ENCODE measurements at places on chromosomes 11 and 22.
A peak's percentile ranks its signal among the peaks of the same experiment; 100 is the strongest.

GRCh38 chr11:120752668-120753067, 241.1 kb downstream of the GRIK4 start:
- DNase-seq = no peak

GRCh38 chr11:122392508-122392907, 263.0 kb upstream of the UBASH3B start:
- DNase-seq = no peak

DNA sequence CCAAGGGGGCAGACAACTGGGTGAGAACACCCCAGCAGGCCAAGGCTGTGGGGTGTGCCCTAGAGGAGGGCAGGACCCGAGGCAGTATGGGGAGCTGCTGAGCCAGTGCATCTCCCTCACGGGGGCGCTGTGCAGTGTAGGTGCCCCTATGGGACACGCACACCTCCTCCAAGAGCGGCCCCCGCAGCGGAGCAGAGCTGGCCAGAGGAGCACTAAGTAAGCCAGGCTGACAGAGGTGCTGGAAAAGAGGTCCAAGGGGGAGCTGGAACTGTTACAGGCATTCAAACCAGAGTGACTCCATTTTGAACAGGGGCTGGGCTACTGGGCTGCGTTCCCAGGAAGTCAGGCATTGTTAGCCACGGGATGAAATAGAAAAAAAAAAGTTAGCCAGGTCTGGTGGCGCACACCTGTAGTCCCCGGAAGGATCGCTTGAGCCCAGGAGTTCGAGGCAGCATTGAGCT, 41.8 kb downstream of the TST start:
- no peak for DNase-seq

DNA sequence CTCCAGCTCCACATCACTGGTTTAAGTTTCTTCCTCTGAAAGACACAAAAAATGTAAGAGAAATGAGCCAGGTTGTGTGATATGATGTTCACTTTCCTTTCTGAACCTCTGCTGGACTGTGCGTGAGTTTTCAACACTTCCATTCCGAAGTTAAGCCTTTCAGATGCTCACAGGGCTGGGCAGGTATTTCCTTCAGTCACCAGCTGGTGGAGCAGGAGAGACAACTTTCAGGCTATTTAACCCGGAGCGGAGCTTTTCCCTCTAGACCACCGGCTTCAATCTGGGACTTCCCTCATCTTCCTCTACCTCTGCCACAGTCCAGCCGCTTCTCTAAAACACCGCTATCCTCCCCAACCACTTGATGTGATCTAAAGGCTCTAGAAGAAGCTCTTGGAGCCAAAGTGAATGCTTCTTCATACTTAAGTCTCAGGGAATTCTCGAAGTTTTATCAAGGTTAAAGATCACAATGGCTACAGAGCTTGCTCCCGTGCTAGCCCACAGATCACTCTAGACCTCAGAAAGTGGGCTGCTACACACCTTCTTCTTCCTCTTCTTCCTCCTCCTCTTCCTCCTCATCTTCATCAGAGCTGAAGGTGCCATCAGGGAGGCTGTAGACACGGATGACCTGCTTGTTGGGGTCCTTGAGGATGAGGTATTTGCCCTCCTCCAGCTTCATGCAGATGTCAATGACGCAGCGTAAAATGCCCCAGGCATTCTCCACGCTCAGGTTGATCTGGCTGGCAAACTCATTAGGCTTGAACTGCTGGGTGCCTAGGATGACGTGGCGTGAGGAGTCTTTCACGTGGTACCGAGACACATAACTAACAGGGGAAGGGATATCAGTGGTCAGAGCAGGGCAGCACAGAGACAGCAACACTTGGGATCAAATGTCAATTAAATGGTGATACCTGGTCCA, 4.4 kb upstream of the FOXRED2 start:
- peak; percentile 52 for DNase-seq

DNA sequence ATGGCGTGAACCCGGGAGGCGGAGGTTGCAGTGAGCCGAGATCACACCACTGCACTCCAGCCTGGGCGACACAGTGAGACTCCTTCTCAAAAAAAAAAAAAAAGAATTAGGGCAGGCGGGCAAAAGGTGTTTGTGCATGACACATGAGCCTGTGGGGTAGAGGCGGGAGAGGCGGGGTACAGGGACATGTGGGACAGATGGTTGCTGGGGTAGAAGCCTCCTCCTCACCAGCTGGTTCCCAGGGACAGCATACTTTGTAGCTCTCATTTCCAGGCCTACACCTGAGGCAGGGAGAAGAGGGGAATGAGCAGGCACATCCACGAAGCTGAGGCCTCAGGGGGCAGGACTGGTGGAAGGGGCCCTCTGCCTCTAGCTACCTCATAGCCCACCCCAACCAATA, 23.7 kb downstream of the YWHAH start:
- no peak for DNase-seq

GRCh38 chr11:76209375-76209972, 3.2 kb upstream of the WNT11 start:
- peak; percentile 78 for DNase-seq

GRCh38 chr11:8788616-8789015, 106.0 kb downstream of the RPL27A start:
- no peak for DNase-seq

DNA sequence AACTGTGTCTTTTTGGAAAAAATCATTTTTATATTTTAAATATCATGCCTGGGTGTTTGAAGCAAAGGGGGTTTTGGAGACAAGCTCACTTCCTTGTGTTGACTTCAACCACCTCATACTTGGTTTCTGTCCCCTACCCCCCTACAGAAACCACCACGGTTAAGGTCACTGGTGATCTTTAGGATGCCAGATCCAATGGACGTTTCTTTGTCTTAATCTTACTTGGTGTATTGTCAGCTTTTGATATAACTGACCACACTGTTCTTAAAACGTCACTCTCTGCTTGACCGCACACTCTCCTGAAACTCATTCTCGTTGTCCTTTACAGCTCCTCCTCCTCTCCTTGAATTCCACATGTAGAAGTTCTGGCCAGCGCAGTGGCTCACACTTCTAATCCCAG, 34.8 kb upstream of the SWAP70 start:
- DNase-seq = no peak

DNA sequence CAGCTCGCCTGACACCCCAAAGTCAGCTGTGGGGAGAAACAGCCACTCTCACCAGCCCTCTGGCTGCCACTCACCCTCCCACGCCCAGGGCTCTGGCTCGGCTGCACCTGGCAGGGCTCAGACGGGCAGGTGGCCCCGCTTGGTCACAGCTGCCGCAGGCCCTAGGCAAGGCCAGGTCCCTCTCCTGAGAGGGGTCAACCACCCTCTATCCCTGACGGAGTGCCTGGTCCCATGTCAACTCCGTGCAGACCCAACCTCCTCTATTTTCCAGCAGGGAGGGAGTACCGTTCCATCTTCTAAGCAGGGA, 1.9 kb downstream of the MAP4K2 start:
- peak; percentile 7 for DNase-seq

DNA sequence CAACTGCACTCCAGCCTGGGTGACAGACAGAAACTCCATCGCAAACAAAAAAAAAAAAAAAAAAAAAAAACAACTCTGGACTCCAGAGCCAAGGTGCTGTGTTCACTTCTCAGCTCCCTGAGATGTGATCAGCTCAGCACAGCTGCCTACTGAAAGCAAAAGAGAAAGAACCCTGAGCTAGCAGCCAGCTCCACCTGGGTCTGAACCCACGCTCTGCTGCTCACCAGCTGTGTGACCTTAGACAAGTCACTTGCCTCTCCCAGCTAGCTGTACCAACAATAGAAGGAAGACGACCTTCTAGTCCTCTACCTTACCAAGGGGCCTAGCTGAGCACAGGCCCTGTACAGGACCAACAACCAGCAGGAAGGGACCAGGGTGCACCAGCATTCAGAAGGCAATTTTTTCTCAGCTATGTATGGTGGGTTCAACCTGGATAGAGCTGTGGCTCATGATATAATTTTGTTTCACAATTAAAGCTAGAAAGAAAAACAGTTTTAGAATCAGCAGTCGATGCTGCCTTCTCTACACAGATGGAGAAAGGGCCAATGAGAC, 3.8 kb downstream of the DGCR2 start:
- no peak for DNase-seq

- DNase-seq = peak; percentile 77
Observed at GRCh38 chr11:12007769-12008737, at the start of gene DKK3. TSS of gene DKK3 (minus strand) at chr11:12008626. CDS start at chr11:12008582, 44 bp downstream.

- DNase-seq = no peak
Observed at GRCh38 chr11:34750692-34751405, 130.0 kb downstream of the EHF start.

DNA sequence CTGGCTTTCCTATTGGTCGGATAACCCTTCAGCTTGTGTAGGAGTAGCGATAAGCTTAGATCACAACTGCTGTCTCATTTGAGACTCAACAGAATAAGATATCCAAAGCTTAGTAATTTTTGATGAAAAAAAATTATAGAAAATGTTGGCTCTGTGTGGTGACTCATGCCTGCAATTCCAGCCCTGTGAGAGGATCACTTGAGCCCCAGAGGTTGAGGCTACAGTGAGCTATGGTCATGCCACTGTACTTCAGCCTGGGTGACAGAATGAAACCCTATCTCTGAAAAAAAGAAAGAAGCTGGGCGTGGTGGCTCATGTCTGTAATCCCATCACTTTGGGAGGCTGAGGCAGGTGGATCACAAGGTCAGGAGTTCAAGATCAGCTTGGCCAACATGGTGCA, 55.6 kb upstream of the RRM1 start:
- no peak for DNase-seq

DNA sequence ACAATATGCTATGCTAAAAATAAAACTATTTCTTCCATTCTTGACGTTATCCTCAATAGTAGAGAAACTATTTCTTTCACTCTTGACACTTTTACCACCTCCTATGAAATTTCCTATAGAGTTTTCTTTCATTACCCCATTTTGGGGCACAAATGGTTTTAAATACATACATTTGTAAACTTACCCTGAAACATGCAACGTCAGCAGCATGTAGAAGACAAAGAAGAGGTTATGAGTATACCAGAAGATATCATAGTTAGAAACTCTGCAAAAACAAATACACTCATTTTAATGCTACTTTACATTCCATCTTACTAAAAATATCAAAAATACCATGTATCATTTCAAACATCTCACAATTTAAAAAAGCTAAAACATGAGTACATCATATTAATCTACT, 69.5 kb downstream of the NOX4 start:
- no peak for DNase-seq

GRCh38 chr11:118623269-118623655, 15.8 kb downstream of the PHLDB1 start:
- no peak for DNase-seq

DNA sequence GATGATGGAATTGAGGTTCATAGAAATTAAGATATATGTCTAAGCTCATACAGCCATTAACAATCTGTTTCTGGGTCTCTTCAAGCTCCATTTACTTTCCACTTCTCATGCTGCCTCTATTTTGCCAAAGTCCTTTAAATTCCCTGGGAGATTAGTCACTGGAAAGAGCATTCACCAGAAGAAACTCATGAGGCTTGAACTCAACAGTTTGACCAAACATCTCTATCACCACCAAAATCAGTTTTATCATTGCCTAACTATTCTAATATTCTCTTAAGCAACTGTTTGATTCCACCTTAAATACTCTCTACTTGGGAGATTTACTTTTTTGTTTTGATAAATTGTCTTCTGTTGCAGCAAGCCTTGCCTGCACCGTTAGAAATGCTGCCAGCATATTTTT, 881.3 kb downstream of the KCNA4 start:
- DNase-seq = no peak

DNA sequence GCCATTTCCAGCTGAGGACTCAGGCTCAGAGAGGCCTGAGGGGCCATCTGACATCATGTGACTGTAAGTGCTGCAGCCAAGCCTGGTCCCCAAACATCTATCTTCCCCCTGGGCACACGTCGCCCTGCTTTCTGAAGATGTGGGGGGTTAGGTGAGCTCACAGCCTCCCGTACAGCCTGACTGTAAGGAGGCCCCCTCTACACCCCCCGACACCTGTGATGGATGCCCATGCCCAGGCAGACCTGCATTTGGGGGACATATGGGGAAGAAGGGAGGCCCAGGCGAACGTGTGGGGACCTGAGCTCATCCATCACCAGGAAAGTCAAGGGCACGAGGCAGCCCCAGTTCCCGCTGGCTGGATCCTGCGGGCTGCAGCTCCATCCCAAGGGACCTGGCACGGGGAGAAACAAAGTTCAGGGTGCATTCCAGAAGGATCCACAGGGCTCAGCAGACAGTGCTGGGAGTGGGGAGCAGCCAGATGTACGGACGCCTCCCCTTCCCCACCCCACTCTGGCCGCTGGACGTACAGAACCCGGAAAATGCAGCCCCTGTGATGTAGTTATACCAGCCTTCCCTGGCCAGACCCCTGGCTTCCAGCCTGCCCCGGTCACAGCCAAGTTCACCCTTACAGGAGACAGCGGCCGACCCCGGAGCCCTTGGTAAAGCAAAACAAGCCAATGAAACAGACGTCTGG, 1431.4 kb downstream of the BRD1 start:
- DNase-seq = no peak

GRCh38 chr11:44143987-44144909, 48.8 kb downstream of the EXT2 start:
- DNase-seq = no peak

DNA sequence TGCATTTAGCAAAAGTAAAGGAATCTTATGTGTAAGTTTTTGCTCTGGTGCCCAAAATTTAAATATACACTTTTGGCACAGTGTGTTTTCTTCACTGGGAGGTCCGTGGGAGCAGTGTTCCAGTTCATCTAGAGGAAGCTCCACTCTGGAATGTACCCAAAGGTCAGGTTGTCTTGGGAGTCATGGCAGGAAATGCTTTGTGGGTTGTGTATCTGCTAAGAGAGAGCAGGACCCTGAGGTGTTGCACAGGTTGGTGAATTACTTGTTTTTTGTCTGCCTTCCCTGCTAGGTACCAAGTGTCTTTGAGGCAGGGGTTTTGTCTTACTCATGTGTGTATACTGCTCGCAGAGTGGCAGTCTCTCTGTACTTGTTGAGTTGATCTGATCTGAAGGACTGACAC, 37.3 kb downstream of the DIXDC1 start:
- DNase-seq = no peak

DNA sequence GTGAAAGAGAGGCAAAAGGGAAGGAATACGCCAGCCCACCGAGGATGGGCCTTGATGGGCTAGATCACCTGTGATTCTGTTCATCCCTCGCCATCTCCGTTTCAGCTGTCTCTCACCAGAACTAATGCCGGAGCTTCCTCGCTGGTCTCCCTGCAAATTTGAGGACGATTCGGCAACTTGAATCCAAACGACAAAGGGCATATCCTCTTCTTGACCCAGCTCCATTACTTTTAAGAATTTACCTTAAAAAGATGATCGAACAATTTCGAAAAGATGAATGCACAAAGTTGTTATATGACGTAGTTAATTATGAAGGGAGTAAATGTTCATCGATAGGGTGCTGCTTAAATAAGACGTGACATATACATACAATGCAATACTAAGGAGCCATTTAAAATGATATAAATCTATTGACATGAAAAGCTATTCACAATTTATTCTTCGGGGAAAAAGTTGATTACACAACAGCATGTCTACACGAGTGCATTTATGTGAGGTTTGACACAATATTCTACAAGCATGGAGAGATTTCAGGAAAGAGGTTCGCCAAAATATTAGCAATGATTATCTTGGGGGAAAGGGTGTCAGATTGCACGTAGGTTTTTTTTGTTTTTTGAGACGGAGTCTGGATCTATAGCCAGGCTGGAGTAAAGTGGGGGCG, 937 bp upstream of the FAM168A start:
- DNase-seq = no peak

- no peak for DNase-seq
Observed at GRCh38 chr11:130868086-130868710, 48.1 kb downstream of the SNX19 start.

- no peak for DNase-seq
Observed at GRCh38 chr11:13271060-13271693, 6.4 kb upstream of the BMAL1 start.

GRCh38 chr22:26324150-26324549, 104.9 kb upstream of the ASPHD2 start:
- no peak for DNase-seq

- no peak for DNase-seq
Observed at GRCh38 chr22:35997438-35997837, 31.2 kb downstream of the RBFOX2 start.

Data from retina (tissue), 1 donor.